ENCODE measurements at places on chromosomes 11 and 22.
A peak's percentile ranks its signal among the peaks of the same experiment; 100 is the strongest.

DNA sequence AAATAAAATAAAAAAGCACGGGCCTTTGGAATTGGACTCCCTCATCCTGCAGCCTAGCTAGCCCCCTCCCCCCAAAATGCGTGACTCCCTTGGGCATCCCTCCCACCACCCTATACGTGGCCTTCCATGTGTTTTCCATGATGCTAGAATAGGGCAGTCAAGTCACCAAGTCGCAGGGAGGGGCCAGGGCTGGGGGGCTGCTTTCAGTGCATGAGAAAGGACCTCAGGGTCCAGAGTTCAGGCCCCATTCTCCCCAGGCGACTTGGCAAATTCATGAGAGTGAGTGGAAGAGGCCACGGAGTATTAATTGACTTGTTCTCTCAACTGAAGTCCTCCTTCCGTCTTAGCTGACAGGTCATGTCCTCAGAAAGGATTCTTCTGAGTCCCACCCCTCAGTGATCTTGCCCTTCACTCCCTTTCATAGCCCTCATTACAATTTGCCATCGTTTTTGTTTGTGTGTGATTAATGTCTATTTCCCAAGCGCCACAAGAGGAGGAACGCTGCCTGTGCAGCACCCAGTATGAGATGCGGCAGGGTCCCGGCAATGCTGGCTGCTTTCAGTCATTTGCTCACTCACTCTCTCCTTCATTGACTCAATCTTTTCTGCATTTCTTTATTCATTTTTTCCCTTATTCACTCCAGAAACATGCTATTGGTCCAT lies 17.4 kb downstream of the LRRC32 start:
- no peak for DNase-seq

DNA sequence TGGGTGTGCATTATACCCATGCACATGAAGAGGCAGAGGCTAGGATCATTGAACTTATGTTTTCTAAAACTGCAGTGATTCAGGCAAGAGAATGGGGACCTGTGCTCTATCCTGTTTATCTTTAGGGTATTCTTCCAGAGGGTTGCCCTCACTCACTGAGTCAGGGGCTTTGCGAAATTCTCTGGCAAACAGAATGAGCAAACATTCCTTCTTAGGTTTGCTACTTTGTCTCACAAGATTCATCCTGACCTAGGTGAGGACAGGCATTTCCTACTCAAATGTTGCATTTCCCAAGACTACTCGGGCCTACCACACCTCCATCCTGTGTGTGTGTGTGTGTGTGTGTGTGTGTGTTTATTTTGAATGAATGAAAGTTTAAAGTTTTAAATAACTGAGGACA lies 2.7 kb upstream of the EIF3M start:
- no peak for DNase-seq

GRCh38 chr11:111606986-111607385 lies 4.7 kb downstream of the SIK2 start:
- DNase-seq, result no peak

GRCh38 chr11:69131644-69132300 lies 24.0 kb upstream of the SMIM38 start:
- peak; percentile 75 for DNase-seq

- DNase-seq, result no peak
Observed at GRCh38 chr11:45048870-45049691, 97.4 kb upstream of the PRDM11 start.

Measured in HEK293T (cell line).